ENCODE measurements at places on chromosomes 3 and 15.

GRCh38 chr15:62021991-62022600 lies 38.2 kb downstream of the VPS13C start:
- no peak for DNase-seq

DNA sequence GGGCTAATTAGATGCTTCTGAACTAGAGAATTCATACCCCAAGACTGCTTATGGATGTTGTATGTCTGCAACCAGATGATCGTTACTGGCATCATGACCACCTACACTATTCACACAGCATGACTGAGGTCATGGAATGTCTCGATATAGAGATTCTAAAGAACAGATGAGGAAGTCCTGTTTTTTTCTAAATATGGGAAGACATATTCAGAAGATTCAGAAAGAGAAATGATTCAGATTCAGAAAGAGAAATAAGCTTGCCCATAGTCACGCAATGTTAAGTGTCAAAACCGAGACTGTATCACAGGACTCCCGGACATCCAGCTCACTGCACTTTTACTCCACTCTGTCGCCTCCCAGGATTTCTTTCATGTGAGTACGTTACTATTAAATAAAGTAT lies 136.2 kb downstream of the TPRG1 start:
- no peak for DNase-seq

DNA sequence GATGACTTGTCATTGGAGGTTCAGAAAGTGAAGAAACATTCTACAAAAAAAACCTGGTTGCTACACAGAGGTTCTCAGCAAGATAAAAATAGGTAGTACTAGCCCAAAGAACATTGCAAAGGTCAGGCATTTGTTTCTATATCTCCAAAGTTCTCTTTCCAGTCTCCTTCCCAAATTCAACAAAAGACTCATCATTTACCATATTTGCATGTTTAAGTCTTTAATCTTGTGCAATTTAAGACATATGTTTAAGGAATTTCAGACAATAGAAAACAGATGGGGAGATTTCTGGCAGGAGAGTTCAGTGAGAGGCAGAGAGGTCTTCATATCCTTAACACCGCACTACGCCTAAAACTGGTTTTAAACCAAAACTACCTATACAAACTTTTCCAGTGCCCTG lies 173.8 kb upstream of the THBS1 start:
- no peak for DNase-seq

DNA sequence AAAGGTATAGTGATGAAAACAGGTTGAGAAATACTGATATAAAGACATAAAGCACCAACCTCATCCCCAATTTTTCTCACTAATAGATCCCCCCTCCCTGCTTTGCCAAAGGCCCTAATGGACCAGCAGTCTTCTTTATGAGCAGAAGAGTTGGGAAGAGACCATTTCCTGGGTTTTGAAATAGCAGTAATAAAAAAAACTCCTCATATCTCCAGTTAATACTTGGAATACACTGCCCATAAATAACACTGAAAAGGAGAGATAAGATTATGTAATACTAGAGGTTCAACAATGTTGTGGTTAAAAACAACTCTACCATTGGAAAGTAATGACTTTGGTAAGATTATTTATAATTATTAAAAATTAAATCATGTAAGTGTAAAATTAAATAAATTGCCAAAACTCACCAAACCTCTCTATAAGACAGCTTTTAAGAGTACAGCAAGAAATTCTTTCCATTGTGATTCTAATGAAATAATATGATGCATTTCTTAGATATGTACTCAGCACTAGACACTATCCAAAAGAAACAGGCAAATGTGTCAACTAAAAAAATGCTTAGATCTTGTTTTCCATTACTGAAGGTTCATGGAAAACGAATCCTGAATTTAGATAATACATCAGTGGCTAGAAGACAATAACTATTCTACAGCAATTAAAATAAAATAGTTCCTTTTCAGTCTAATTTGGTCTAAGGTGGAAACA lies 88.2 kb downstream of the FAIM start:
- no peak for DNase-seq

GRCh38 chr3:120506828-120507774 lies 56.3 kb upstream of the FSTL1 start:
- peak; percentile 60 for DNase-seq

- peak; percentile 63 for DNase-seq
Observed at GRCh38 chr3:131543714-131544113, 40.9 kb upstream of the MRPL3 start.

- no peak for DNase-seq
Observed at GRCh38 chr15:63601704-63602185, 4.6 kb downstream of the FBXL22 start.

GRCh38 chr3:58563386-58564035 lies 13.7 kb downstream of the FAM107A start:
- no peak for DNase-seq

- no peak for DNase-seq
Observed at GRCh38 chr3:47011371-47011770, 31.9 kb downstream of the NBEAL2 start.

GRCh38 chr3:52983336-52983807 lies 62.5 kb downstream of the SFMBT1 start:
- DNase-seq: no peak

- DNase-seq: peak; percentile 73
Observed at GRCh38 chr3:150370122-150370602, 37.9 kb upstream of the TSC22D2 start.

GRCh38 chr3:49648354-49649019 lies 25.7 kb upstream of the APEH start:
- no peak for DNase-seq

GRCh38 chr3:116563351-116563750 lies 118.1 kb upstream of the LSAMP start:
- no peak for DNase-seq

- no peak for DNase-seq
Observed at GRCh38 chr3:18238332-18238731, 186.8 kb downstream of the SATB1 start.

DNA sequence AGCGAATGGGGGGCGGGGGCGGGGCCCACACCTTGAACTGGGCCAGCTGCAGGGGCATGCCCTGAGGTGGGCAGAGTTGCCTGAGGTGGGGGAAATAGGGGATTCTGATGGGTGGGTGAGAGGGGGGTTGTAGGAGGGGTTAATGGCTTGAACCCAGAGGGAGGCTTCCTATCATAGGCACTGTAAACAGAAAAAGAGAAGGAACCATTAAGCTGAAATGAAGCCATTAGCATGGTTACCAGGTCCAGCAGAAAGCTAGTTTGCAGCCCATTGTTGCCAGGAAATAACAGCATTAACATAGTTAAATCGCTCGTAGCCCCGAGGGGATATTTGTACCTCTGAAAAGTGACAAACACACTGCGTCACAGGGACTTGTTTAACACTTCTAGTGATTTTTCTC lies 29.0 kb downstream of the ETV5 start:
- DNase-seq: no peak

DNA sequence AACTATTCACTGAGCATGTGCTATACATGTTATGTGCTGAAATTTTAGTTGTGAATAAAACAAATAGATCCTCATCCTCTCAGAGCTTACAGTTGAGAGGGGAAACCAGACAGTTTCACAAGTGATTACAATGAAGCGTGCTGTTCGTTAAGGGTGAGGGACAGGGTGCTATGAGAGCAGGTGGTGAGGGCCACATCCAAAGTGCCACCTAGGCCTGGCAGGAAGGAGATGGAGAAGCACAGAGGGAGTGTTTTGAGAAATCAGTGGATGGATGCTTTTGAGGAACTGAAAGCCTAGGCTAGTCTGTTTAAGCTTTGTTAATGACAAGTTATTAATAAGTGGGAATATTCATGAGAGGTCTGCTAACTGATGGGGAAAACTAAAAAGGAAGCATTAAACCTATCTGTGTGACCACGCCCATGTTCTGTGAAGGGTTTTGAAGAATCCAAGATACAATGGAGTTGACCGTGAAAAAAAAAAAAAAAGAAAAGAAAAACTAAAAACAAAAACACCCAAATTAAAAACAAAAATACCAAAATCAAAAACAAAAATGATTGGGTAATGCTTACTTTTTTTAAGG lies 7.3 kb downstream of the MCTP2 start:
- DNase-seq: no peak

GRCh38 chr3:152272771-152273242 lies 4.1 kb downstream of the MBNL1 start:
- no peak for DNase-seq

DNA sequence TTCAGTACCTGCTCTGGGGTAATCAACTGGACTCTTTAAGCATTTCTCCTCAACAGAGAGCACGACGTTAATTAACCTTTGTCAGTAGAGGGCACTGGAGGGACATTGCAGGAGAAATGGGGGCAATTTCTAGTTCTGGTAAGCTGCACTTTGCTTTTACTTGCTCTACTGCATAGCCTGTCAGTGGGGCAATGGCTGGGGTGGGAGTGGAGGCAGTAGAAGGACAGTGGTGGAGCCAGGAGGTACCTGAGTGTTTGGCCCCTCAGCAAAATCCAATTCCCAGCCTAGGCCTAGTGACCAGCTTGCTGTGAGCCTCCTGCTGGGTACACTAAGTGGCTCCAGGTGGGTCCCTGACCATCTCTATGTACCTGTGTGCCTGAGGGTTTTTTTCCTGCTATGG lies 18.3 kb upstream of the MED12L start:
- no peak for DNase-seq

- DNase-seq: no peak
Observed at GRCh38 chr3:12289524-12289923, 654 bp downstream of the PPARG start.

- DNase-seq: no peak
Observed at GRCh38 chr15:84761607-84762131, 13.3 kb downstream of the ZNF592 start.

DNA sequence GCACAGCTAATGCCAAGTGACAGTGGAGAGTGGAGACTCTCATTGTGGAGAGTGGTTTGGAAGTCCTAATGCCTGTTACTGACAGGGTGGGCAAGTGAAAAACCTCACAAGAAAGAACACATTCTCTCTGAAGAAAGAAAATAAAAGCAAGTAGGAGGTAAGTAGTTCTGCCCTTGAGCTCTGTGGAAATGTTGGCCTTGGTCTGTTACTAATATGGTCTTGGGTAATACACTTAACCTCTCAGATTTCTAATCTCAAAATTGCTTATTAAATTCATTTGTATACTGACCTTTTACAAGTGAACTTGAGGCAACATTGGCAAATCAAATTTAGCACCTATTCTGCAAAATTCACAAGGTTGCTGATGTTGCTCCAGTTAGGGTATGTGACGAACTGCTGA lies 291.6 kb upstream of the CBLB start:
- no peak for DNase-seq

GRCh38 chr3:52339612-52340011 lies 23.5 kb downstream of the DNAH1 start:
- peak; percentile 43 for DNase-seq

DNA sequence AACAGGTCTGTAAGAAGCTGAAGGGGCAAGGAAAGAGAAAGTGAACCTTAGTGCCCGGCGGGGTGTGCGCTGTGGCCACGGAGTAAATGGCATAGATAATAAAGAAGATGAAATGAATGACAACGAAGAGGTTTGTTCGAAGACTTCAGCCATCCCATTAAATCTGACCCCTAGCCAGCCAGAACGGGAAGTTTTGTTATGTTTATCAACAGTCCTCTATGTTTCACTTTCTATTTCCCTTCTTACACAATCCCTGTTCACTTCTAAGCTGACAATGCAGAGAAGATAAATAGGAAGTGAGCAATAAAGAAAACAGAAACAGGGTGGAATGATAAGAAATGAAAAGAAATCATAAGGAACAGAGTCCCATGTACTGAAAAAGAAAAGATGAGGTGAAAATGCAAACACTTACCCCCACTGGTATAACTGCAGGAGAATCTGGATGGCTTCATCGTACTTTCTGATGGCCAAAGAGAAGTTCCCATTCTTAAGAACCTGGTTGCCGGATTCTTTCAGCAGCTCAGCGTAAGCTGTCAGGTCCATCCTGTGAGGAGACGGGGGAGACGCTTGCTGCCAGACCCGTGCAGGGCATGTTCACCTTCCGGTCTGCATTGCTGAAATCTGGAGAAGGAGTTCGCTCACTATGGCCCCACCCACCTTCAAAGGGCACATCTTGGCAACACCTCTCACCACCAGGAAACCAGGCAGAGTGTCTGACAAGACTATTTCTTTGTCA lies 36.8 kb downstream of the TRANK1 start:
- DNase-seq: peak; percentile 38

DNA sequence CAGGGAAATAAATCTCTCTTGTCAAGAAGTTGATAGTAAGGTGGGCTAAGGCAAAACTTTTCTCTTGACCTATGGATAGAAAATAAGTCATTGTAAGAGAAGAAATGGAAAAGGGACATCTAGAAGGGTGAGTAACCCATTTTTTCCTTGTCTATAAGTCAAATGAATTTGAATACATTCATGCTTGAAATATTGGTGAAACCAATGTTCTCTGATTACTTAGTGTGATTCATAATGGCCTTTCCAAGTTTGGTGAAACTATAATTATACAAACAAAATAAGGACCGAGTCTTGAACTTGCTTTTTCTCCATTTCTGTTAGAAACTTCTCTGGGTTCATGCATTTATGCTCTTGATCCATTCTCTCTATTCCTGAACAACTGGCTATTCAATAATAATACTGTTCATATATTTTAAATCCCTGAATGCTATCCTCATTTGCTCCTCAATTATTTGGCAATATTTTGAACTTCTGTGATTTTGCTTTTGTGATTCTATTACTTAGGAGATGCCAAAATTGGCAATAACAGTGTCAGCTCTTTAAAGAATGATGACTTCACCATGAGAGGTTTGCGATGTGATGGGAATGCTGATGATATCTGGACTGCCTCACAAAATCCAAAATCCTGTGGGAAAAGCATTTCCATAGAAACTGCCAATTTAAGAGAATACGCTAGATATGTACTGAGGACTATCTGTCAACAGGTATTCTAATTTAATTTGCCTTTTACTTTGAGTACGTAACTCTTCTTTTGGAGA lies 12.3 kb downstream of the P2RY12 start:
- DNase-seq: no peak

GRCh38 chr15:57328479-57328878 lies 47.8 kb upstream of the CGNL1 start:
- DNase-seq: no peak

- DNase-seq: peak; percentile 34
Observed at GRCh38 chr3:111072031-111072921, 660 bp downstream of the NECTIN3 start.

GRCh38 chr3:15875016-15875689 lies 77.4 kb upstream of the ANKRD28 start:
- no peak for DNase-seq

- no peak for DNase-seq
Observed at GRCh38 chr3:179794355-179794754, 141.5 kb downstream of the USP13 start.

- no peak for DNase-seq
Observed at GRCh38 chr3:157098121-157098822, 61.7 kb downstream of the CCNL1 start.

GRCh38 chr3:184716622-184717398 lies 4.9 kb upstream of the MAGEF1 start:
- DNase-seq: peak; percentile 59

GRCh38 chr15:83570756-83571155 lies 83.2 kb upstream of the ADAMTSL3 start:
- no peak for DNase-seq

DNA sequence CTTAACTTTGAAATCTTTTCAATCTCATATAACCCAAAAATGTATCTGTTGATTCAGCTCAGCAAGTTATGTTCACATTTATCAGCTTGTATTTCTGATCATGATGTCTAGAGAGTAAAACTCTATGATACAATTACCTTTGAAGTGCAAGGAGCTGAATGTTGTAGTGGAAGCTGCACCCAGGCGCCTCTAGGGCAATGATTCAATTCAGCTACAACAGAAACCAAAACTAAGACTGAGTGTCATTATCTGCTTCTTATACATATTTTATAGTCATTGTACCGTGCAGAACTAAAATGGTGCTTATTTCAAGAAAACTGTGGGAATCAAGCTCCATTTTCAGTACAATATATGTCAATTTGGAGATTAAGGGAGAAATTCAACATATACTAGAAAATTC lies 1237.5 kb downstream of the ZPLD1 start:
- DNase-seq: no peak
